ENCODE measurements at places on chromosomes 12 and 14. TPM values are rescaled to one million over a fixed set of nuclear protein-coding genes. Genes with fewer than 3 reads are reported as not detected.
A peak's percentile ranks its signal among the peaks of the same experiment; 100 is the strongest.

The NEUROD4 gene
- not detected for total RNA-seq

The CDKN3 gene
- 1.5 TPM for total RNA-seq

The GON7 gene
- total RNA-seq = 10.5 TPM

The EAPP gene
- 26.9 TPM for total RNA-seq

The KRT71 gene
- total RNA-seq = not detected

The SPIC gene
- total RNA-seq = not detected

The CFL2 gene
- 56.5 TPM for total RNA-seq

GRCh38 chr14:103581206-103581605 is 18.4 kb downstream of the COA8 start:
- H3K27me3 ChIP-seq = no peaks in the 10 kb centered on the region
- H3K4me1 ChIP-seq = peaks cover 20% of the 10 kb centered on the region
- no peak for DNase-seq
- H3K27ac ChIP-seq = no peak overlapping the region
- H3K36me3 ChIP-seq = peaks cover 8% of the 10 kb centered on the region
- H3K4me3 ChIP-seq = no peak overlapping the region

DNA sequence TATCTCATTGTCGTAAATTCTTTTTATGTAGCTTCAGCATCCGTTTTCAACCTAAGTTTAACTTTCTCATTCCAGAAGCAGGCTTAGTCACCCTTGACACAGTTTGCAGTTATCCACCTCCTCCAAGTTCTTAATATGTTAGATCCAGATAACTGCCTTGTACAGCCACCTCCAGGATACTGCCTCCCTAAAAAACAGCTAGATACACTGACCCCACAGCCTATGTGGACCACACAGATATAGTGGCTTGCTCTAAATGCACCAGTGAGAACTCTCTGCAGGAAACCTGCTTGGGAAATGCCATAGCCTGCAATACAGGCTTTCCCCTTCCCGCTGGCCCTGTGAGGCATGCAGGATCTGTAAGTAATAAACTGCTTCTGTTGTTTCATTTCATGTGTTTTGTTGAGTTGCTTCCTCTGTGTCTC is 11.1 kb upstream of the RTL1 start:
- no peak overlapping the region for H3K4me3 ChIP-seq
- no peak for DNase-seq
- peaks cover 6% of the 10 kb centered on the region for H3K27me3 ChIP-seq
- no peak overlapping the region for H3K27ac ChIP-seq

DNA sequence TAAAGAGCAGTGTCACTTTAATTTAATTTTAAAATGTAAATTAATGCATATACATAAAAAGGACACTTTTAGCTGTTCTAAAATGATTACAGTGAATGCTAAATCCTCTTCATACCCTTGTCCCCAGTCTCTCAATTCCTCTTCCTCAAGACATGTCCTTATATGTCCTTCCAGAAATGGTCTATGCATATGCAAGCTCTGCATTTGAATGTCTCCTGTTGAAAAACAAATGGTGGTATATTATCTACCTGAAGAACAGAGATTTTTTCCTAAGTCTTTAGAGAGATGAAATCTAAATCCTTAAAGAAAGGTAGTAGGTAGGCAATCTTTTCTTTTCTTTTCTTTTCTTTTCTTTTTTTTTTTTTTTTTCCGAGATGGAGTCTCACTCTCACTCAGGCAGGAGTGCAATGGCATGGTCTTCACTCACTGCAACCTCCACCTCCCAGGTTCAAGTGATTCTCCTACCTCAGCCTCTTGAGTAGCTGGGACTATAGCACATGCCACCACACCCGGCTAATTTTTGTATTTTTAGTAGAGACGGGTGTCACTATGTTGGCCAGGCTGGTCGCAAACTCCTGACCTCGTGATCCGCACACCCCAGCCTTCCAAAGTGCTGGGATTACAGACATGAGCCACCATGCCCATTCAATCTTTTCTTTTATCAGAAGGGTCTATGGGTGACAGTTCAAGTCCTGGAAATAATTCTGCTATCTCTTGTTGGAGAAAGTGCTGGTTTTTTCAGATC is 180.5 kb downstream of the PRKCH start:
- no peak overlapping the region for H3K4me3 ChIP-seq
- H3K36me3 ChIP-seq = no peaks in the 10 kb centered on the region
- no peak overlapping the region for H3K27ac ChIP-seq
- H3K4me1 ChIP-seq = peaks cover 44% of the 10 kb centered on the region

DNA sequence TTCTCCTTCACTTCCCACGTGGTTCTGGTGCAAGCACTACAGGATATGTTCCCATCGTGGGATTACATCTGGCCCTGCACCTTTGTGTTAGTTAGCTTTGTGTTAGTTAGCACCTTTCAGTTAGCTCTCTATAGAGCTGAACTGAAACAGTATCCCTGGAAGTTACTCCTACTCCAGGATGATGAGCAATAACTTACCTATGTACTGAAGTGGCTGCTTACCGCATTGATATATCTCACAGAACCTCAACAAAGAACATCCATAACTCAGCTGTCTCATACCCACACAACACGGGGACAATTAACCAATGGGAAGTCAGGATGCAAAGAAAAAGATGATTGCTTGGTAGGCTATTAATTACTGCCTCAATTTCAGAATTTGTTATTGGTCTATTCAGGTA is 146.6 kb downstream of the ASCL4 start:
- DNase-seq = no peak
- H3K36me3 ChIP-seq = no peaks in the 10 kb centered on the region
- H3K4me3 ChIP-seq = no peak overlapping the region
- no peaks in the 10 kb centered on the region for H3K4me1 ChIP-seq

GRCh38 chr14:73753124-73753886 is 39.1 kb upstream of the PNMA1 start:
- no peaks in the 10 kb centered on the region for H3K36me3 ChIP-seq
- H3K4me3 ChIP-seq = no peak overlapping the region
- peaks cover 97% of the 10 kb centered on the region for H3K4me1 ChIP-seq

GRCh38 chr12:112146123-112146522 is 20.8 kb downstream of the TRAFD1 start:
- peaks cover 96% of the 10 kb centered on the region for H3K36me3 ChIP-seq
- no peak overlapping the region for H3K27ac ChIP-seq
- no peak for DNase-seq
- no peaks in the 10 kb centered on the region for H3K4me1 ChIP-seq
- no peaks in the 10 kb centered on the region for H3K27me3 ChIP-seq
- H3K4me3 ChIP-seq = no peak overlapping the region

DNA sequence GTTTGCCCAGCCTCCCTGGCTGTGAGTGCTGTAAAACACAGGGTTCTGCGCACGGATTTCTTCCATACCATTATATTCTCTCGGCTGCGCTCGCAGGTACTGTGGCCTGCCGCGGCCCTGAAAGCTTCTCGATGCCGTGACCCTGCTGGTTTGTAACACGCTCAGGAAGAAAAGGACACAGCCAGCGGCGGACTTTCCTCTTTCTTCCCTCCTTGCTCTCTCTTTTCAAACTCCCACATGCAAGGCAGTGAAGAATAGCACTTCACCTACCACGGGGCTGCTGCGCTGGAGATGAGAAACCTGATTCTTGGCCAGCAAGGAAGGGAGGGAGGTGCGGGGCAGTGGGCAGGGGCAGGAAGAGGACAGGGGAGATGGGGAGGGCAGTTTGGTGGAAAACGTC is 130.2 kb downstream of the RBM19 start:
- no peaks in the 10 kb centered on the region for H3K27me3 ChIP-seq
- DNase-seq = no peak
- H3K27ac ChIP-seq = no peak overlapping the region
- H3K4me1 ChIP-seq = no peaks in the 10 kb centered on the region
- H3K36me3 ChIP-seq = no peaks in the 10 kb centered on the region

DNA sequence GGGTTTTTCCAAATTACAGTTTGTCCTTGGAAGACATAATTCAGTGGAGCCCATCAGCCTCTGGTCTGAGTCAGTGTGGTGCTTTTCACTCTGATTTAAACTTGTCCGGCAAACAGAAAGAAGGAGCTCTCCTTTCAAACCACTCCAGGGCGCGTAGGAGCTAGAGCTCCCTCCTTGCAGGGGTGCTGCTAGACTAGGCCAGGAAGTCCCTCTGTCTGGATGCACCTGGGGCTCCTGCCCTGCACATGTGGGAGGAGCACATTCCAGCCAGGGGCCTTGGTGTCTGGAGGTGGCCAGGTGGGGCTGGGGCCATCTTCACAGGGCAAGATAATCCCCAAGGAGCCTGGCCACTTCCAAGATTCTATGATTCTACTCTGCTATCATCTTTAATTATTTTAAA is 3.1 kb downstream of the SERPINA3 start:
- H3K36me3 ChIP-seq = no peaks in the 10 kb centered on the region
- H3K4me3 ChIP-seq = no peak overlapping the region
- no peaks in the 10 kb centered on the region for H3K4me1 ChIP-seq
- no peak for DNase-seq
- no peak overlapping the region for H3K27ac ChIP-seq
- no peaks in the 10 kb centered on the region for H3K27me3 ChIP-seq

DNA sequence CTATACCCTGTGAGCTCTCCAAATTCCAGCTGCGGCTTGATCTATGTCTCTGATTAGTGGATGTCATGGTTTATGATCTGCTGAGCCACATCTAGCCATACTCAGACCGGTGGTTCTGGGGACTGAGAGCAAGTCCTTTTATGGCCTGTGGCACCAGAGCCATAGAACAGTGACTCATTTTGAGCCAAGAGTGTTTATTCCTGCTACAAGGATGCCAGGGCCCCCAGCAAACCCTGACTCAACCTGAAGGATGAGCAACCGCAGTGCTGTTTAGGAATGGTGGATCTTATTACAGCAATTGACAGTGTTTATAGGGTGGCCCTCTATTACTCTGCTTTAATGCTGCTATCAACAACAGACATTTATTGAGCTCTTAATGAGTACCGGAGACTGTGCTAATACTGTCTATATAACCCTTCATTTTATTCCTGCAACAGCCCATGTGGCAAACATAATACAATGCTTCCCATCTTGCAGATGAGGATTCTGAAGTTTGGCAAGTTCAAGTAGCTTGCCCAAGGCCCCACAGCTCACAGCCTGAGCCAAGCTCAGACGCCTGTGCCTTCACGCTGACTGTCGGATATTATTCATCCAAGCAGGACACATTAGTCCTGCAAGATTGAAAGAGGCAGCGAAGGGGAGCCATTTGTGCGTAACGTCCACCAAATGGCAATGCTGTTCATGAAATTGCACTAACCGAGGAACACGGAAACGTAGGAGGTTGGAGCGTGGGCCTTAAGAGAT is 273.6 kb upstream of the PWP1 start:
- H3K4me3 ChIP-seq = no peak overlapping the region
- H3K36me3 ChIP-seq = no peaks in the 10 kb centered on the region
- no peaks in the 10 kb centered on the region for H3K27me3 ChIP-seq
- DNase-seq = no peak

- no peak overlapping the region for H3K27ac ChIP-seq
- H3K4me3 ChIP-seq = no peak overlapping the region
- no peaks in the 10 kb centered on the region for H3K27me3 ChIP-seq
- H3K36me3 ChIP-seq = no peaks in the 10 kb centered on the region
These were observed 21.5 kb upstream of the SSTR1 start for GRCh38 chr14:38186216-38186615.

GRCh38 chr12:131950182-131950913 is 606 bp downstream of the EP400 start:
- peak overlapping the region; percentile 77 for H3K27ac ChIP-seq
- H3K27me3 ChIP-seq = no peaks in the 10 kb centered on the region
- peak overlapping the region; percentile 90 for H3K4me3 ChIP-seq
- peak; percentile 75 for DNase-seq
- no peaks in the 10 kb centered on the region for H3K36me3 ChIP-seq

DNA sequence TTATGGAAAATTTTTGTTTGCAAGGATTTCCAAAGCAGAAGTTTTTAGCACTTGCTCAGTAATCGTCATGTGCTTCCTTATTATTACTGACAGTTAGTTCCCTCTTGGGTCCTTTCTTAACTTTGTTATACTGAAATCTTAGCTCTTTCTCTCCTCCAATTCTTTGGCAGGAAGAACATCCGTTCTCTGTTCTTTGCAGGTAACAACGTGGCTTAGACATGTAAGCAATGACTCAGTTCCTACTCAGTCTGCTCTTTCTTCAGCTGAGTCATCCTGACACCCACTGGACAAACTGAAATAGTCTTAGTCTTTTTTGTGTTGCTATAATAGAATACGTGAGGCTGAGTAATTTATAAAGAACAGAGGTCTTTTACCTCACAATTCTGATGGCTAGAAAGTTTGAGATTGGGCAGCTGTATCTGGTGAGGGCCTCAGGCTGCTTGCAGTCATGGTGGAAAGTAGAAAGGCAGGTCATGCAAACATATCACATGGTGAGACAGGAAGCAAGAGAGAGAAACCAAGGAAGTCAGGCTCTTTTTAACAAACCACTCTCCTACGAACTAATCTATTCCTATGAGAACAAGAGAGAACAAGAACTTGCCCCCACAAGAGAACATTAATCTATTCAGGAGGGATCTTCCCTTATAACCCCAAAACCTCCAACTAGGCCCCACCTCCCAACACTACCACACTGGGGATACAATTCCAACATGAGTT is 49.2 kb downstream of the TESPA1 start:
- no peak for DNase-seq
- no peaks in the 10 kb centered on the region for H3K36me3 ChIP-seq
- no peak overlapping the region for H3K4me3 ChIP-seq
- no peaks in the 10 kb centered on the region for H3K27me3 ChIP-seq
- H3K27ac ChIP-seq = peak overlapping the region; percentile 65
- H3K4me1 ChIP-seq = peaks cover 15% of the 10 kb centered on the region

DNA sequence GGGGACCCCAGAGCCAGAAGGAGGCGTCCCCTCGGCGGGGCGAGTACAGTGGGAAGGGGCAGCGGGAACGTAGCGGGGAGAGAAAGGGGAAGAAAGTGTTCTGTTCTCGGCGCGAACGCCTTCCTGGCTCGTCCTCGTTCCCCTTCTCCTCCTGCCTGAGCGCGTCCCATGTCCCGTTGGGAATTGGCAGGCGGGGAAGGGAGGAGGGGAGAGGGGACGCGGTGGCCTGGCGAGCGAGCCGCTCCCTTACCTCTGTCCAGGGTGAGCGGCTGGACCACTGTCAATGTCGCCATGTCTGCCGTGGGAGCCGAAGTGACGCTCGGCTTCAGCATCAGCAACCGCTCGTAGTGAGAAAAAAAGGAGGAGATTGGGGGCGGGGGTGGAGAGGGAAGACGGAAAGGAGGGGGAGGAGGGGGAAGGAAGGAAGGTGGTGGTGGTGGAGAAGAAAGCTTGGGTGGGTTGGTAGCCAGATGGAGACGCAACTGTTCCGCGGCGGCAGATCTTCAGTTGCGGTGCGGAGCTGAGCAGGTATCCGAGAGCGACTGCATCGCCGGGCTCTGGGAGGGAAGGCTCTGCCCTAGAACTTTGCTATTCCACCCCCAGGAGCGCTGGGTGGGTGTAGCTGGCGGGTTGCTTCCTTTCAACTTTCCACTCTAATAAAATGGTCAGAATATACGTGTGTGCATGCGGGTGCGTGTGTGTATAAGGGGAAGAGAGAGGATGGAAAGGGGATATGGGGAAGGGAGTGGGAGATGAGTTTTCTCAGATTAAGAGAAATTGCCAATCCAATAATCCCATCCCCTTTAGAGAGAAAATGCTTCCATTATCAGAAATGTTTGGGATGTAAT is at the start of gene LIN7A:
Gene LIN7A (minus strand): TSS at position 544 of the 848 bp plus-strand sequence. CDS start 212 bp downstream, at position 332.
- no peaks in the 10 kb centered on the region for H3K27me3 ChIP-seq
- H3K4me1 ChIP-seq = no peaks in the 10 kb centered on the region
- DNase-seq = peak; percentile 77
